CD4-positive, alpha-beta T cell treated with Interferon gamma for 1 hour (primary cell): ENCODE measurements at places on chromosomes 6 and 20.

GRCh38 chr20:23190557-23190956 is 104.4 kb upstream of the CD93 start:
- no peak for DNase-seq

GRCh38 chr6:83152913-83153312 is 40.2 kb downstream of the PGM3 start:
- DNase-seq, result no peak

DNA sequence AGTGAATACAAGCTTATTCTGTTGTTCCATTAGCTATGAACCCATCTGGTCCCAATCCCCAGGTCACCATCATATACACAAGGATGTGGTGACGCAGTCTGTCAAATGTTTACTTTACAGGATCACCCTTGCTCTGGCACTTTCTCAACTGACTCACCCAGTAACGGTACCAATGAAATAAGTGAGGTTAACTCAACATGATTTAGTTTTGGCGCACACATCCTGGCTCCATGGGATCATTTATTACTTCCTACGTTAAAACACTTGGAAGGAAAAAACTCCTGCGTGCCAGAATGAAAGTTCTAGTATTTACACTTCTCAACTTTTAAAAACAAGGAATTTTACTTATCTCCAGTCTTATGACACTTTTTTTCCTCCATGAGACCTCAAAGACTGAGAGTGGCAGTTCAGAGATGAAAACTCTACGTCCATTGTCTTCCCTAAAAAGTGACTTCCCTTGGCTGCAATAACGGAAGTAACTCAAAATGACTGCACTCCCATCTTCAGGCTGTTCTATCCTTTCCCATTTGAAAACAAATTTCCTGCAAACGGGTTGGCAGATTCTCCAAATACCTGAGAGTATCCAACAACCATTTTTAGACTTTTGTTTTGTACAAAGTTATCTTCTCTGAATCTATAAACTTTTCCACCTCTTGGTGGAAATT is 15.9 kb downstream of the AGPAT4 start:
- no peak for DNase-seq

DNA sequence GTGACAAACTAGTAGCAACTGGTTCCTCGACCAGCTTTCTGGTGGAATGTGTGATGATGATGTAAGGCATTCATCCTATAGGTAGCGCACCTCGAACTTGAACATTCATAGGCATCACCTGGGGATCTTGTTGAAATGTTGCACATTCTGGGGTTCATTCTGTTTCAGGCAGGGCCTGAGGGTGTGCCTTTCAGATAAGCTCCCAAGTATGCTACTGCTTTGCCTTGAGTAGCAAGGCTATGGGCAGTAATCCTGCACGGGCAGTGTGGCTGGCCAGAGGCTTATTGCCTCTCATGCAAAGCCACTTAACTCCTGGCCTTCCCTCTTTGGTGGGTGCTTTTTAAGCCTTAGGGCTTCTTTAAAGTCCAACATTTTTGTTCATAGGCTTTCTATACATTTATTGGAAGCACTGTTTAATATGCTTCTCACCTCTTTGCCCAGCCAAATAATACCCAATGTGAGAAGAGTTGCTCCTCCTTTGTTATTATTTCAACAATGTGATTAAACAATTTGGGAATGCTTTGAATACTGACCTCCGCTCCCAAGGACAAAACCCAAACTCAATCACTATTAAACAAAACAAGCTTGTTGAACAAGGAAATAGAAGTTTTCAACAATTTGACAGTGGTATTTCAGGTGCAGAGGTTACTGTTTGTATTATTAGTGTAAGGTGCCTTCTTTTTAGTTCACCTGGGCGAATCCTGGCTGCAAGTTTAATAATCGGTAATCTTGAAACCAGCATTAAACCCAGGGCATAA is 57.5 kb downstream of the JARID2 start:
- no peak for DNase-seq

DNA sequence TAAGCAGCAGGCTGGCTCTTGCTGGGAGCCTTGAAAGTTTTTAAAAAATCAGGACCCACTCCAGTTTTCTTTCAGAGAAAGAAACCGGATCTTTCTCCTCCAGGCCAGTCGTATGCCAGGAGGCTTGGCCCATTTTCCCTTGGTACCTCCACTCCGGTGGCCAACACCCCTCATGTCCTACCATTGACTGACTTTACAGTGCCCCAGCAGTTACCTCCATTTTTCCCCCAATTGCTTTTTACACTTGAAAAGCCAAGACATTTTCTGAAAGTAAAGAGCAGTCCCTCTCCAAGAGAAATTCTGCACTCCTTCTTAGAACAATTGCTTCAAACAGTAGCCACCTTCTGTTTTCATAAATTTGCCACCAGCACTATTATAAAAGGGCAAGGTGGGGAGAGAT is 47.7 kb upstream of the SNX9 start:
- DNase-seq, result no peak

- DNase-seq, result peak; percentile 24
Observed at GRCh38 chr6:96923871-96924493, 546 bp upstream of the KLHL32 start.

DNA sequence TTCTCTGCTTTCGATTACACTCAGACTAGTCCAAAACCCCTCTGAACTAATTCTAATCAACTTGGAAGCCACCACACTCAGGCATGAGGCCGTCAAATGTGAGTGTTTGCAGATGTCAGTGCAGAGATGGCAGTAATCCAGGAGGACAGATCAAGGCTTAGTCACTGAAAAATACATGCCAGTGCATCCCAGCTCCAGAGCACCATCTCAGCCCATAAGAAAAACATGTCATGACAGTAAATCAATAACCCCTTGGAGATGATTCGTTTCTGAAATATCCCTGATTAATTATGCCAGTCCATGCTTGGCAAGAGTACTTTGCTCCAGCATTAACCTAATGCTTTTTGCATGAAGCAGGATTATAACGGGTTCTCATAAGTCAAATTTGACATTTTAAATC is 179.5 kb downstream of the ADAT2 start:
- DNase-seq, result no peak

GRCh38 chr20:23117738-23118137 is 31.6 kb upstream of the CD93 start:
- no peak for DNase-seq

DNA sequence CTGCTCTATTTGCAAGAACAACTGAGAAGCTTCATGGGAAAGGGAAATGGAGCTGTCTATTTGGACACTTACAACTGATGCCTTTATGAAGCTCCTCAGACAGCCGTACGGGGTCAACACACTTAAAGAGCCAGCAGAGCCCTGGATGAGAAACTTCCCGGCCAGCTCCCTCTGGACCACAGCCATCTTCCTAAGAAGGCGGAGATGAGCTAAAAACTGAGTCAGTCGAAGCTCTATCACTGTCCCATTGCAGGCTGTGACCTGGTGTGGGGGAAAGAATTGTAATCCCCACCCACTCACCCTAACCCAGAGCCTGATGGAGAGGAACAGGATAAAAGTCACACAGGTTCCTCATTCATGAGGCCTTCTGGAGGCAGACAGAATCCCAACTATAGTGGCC is 360.4 kb upstream of the JARID2 start:
- DNase-seq, result no peak

- no peak for DNase-seq
Observed at GRCh38 chr6:139308936-139309603, 17.3 kb upstream of the TXLNB start.
